ENCODE measurements at places on chromosomes 5 and 9.

DNA sequence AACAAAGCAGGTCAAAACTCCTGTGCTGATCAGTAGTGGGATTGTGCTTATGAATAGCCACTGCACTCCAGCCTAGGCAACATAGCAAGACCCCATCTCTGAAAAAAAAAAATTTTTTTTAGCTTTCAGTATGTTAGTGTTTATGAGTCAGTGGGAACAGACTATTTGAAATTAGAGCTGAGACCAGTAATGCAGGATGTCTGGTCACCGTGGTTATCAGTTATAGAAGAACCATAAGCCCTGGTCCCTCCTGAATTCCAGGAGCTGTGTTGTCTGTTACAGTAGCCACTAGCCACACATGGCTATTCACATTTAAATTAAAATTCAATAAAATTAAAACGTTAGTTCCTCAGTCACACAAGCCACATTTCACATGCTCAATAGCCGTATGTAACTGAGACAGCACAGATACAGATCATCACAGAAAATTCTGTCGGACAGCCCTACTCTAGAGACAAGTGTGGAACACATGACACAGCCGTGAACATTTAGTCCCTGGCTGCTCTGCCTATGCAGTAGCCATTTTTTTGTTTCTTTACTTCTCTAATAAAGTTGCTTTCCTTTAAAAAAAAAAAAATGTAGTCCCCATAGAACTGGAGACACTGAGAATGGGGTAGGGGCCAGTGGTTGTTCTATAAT is 96.1 kb upstream of the SAP30L start:
- no peak for DNase-seq

DNA sequence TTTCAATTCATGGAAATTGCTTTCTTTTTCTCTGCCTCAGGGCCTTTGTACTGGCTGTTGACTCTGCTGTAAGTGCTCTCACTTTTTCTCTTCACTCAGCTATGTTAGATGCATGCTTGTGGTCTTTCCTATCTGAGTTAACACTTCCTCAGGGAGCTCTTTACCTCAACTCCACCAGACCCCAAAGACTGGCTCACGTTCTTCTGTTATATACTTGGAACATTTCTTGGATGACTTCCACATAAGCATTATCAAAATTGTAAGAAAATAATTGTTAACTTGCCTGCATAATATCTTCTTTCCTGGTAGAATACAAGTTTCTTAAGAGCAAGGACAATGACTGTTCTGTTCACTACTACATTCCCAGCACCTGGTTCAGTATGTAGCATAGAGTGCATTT is 455.9 kb downstream of the EBF1 start:
- no peak for DNase-seq

DNA sequence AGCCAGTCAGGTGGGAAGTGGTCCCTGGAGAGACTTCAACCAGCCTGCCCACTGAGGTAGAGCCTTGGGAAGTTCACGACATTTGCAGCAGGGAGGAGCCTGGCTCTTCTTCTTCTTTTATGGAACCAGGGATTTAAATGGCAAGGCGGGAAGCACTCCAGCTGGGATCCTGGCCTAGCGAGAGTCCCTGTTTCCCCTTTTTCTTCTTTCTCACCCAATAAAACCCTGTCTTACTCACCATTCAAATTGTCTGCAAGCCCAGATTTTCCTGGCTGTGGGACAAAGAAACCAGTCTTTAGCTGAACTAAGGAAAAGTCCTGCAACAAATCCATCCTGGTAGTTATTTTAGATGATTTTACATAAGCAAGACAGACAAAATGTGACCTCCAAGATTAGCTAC is 503.7 kb downstream of the CDH10 start:
- no peak for DNase-seq

GRCh38 chr5:175692996-175693710 is 35.3 kb downstream of the HRH2 start:
- DNase-seq, result no peak

DNA sequence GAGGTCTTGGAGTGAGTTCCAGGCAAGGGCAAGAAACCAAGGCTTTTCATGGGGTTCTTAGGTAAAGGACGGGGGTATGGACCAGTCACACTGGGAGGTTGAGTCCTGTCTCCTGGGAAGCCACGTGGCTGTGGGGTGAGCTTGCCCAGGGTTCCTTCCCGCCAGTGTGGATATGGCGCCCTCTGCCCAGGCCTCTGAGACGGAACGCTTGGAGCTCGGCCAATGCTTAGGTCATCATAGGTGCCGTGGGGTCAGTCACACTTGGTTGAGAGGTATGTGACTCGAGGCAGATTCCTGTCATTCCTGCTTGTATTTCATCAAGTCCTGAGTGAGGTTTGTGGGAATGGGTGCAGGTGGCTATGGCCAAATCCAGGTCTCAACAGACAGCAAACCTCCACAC is 46.2 kb downstream of the TENT4A start:
- no peak for DNase-seq

Measured in NCI-H1417 treated with DMSO at 0.1 percent for 48 hours (cell line).